Umbilical cord (tissue), 2 donors: ENCODE measurements at places on chromosomes 7 and 10. TPM values are rescaled to one million over a fixed set of nuclear protein-coding genes. Genes with fewer than 3 reads are reported as not detected.

ZPBP gene
- not detected for total RNA-seq

GRCh38 chr7:81604808-81605174, 165.1 kb downstream of the HGF start:
- DNase-seq: no peak

GRCh38 chr10:11243425-11244222, 226.0 kb downstream of the CELF2 start:
- DNase-seq: no peak

GRCh38 chr10:101014230-101014884, 14.7 kb downstream of the LZTS2 start:
- peak; percentile 72 for DNase-seq

- no peak for DNase-seq
These were observed 43.0 kb upstream of the NAMPT start for GRCh38 chr7:106327538-106328481.

GRCh38 chr10:47237316-47238260, 62.4 kb upstream of the GDF10 start:
- no peak for DNase-seq

DNA sequence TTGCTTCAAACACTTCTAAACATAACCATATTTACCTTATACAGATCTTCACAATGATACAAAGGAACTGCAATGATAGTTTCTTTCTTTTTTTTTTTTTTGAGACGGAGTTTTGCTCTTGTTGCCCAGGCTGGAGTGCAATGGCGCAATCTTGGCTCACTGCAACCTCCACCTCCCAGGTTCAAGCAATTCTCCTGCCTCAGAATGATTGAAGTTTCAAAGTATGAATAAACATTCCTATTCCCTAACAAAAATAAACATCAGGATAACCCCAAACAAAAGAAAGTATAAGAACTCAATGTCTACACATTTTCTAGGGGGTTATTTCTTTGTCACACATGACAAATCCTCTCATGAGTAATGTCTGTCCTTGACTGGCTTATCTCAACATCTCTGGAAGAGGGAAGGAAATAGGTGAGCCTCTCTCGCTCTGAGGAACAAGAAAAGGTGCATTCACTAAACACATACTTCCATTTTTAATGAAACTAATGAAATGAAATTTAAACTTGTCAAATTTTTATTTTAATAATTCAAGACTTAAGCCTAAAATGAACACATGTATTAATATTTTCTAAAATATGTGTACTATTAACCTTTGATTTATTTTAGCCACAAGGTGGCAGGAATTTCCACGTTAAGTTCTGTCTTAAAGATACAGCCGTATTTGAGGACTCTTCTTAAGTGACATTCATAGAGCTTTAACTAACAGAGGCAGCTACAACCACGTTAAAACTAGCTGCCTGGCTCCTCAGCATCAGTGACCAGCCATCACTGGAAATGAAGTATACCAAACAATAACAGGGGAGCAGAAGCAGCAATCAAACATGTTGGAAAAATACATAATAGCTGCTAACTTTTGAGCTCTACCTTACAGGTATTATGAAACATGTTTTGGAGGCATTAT, 58.3 kb downstream of the MALSU1 start:
- DNase-seq: peak; percentile 61
